ENCODE measurements at places on chromosomes 16 and 17.
A peak's percentile ranks its signal among the peaks of the same experiment; 100 is the strongest.

DNA sequence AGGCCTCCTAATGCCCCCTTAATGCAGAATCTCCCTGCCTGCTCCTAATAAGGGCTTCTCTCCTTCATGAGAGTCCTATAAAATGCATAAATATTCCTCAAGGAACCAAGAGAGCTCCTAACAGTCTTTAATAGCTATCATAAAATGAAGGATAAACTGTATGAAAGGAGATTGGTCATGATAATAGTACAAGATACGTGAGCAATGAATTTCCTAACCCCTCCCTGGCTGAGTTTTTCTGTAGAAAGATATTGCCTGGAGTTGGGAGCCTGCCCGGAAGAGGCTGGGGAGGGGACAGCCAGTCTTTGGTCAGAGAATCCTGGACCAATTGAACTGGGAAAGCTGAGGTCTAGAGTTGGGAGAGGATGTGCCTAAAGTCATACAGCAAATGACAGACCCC is 321.9 kb upstream of the CDH5 start:
- no peak for DNase-seq

DNA sequence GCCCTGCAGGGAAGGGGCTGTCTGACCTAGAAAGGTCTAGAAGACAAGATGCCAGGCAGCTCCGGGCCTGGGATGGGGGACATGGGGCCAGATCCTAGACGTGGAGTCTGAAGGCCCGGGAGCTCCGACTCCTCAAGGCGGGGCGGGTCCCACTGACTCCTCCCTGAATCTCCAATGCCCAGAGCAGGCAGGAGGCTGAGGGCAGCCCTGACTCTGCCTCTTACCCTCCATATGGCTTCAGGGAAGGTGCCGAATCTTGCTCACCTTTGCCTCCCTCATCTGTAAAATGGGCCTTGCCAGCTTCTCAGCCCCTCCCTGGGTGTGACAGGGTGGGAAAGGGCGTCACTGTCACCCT is 14.8 kb downstream of the VASN start:
- DNase-seq = no peak

DNA sequence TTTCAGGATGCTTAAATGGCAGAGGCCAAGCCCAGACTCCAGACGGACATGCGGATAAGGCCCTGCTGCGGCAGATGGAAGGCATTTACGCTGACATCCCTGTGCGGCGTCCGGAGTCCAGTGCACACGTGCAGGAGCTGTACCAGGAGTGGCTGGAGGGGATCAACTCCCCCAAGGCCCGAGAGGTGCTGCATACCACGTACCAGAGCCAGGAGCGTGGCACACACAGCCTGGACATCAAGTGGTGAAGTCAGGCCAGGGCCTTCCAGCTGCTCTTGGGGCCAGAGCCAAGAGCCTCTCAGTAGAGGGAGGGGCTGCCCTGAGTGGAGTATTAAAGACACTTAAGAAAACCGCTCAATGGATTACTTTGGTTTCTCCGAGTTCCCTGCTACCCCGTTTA is 29.4 kb downstream of the NARF start:
- peak; percentile 86 for DNase-seq

- no peak for DNase-seq
Measured at GRCh38 chr16:15542261-15542660, 100.7 kb downstream of the MARF1 start.

GRCh38 chr16:54204756-54205155 is 81.8 kb downstream of the IRX3 start:
- no peak for DNase-seq
